ENCODE measurements at places on chromosomes 3 and 15. TPM values are rescaled to one million over a fixed set of nuclear protein-coding genes. Genes with fewer than 3 reads are reported as not detected.

Gene SNTN
- total RNA-seq: not detected

DNA sequence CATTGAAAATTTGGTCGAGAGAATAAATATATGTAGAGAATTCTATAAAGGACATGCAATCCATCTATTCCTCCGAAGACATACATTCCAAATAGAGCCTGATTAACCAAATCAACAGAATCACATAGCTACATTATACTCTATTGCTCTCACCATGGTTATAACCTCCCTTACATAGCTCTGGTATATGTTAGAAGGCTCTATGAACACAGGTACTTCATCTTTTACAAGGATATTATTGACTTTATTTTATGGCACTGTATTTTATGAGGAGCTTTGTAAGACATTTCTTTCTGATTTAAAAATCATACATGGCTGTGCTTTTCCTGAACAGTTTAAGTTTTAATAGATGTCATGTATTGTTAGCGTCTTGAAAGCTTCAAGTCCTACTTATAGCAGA, 4.8 kb downstream of the IGSF10 start:
- no peak for DNase-seq

- DNase-seq: no peak
Measured at GRCh38 chr3:71317749-71318457, 265.6 kb downstream of the FOXP1 start.

DNA sequence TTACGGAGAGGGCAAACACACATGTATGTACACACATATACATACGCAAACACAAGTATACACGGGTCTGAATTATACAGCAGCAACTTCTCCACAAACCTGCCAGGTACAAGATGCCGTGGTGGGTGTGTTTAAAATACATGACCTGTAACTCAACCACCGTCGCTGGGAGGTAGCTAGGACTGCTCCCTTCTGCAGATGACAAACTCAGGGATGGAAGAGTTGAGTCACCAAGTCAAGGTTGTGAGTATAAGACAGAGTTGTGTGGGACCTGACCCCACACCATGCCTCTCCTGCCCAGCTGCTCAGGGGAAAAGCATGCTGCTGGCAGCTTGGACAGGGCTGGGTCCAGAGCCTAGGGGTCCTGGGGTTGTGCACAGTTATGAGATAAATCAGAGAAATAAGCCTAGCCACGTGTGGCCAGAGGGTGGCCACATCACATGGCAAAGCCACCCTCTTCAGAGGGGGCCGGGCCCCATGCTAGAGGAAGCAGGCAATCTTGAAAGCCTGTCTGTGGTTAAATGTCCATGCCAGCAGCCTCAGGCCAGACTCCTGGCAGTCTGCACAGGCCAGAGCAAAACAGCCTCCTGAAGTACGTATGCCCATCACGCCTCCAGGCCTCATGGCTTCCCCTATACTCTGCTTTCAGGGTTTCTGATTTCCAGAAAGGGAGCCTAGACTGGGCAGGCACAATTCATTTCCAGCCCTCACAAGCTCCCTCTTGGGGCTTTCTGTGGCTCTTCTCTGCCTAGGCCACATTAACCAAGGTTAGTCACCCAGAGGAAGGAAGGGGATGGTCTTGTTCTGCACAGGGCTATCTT, 107.7 kb upstream of the RPL32 start:
- peak; percentile 81 for DNase-seq

- no peak for DNase-seq
Measured at GRCh38 chr3:175046601-175047000, 187.5 kb downstream of the NAALADL2 start.

- DNase-seq: peak; percentile 80
Measured at GRCh38 chr15:25850154-25851111, 12.7 kb downstream of the ATP10A start.

- DNase-seq: no peak
Measured at GRCh38 chr15:38075466-38075865, 141.0 kb downstream of the TMCO5A start.

DNA sequence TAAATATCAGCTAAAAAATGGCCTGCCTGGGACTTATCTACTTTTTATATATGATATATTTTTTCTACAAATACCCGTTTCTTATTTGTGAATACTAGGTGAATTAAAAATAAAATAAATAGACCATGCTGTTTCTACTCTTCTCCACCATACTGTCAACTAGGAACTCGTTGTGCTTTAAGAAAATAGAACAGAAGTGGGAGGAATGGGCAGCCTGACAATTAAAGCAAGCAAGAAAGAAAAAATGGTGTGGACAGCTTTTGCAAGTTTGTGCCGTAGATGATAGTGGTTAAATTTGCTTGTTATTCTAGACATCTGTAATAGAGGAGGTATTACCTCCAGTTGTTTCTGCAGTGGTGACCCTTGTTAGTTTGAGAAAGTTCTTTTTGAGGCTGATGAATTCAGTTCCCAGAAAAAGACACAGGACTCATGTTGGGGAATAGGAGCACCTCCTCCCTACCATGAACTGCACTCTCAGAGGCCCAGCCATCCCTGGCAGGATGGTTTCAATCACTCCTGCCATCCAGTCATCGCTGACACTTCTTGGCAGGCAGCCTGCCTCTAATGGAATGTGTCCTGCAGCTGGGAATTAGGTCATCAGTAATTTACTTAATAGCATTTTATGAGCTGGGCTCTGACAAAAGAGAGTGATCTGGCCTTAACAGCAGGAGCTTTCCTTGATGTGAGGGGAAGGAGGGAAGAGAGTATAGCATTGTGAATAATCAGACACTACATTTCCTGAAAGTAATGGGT, 105.0 kb upstream of the GAP43 start:
- DNase-seq: peak; percentile 53

Gene THAP10
- total RNA-seq: 3.8 TPM

- DNase-seq: no peak
Measured at GRCh38 chr3:8097690-8098089, 403.9 kb upstream of the LMCD1 start.

GRCh38 chr3:74390121-74390877, 224.2 kb downstream of the CNTN3 start:
- DNase-seq: no peak

Gene CCR9
- total RNA-seq: not detected

Gene SERINC4
- not detected for total RNA-seq
